KBM-7 (cell line): ENCODE measurements at places on chromosomes 11 and 22.
A peak's percentile ranks its signal among the peaks of the same experiment; 100 is the strongest.

- no peak for DNase-seq
These were observed 12.9 kb downstream of the NEAT1 start for GRCh38 chr11:65435411-65435931.

DNA sequence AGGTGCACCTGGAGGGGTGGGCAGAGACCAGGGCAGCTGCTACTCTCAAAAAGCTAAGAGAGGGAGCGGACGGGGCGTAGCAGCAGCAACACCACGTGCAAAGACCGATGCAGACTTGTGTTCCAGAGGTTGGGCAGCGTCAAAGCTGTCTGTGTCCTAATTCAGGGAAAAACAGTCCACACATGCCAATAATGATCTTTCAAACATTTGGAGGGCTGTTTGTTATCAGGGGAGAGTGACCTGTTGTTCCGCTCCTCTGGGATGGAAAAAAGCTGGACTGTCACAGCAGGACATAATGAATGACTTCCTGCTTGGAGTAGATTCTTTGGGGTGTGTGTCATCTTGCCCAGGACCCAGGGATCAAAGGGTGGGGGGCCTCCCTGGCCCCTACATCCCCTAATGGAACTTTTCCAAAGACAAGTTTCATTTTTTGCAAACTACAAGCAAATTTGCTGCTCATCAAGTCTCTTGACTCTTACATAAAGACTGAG lies 6.2 kb upstream of the FBLN1 start:
- no peak for DNase-seq

DNA sequence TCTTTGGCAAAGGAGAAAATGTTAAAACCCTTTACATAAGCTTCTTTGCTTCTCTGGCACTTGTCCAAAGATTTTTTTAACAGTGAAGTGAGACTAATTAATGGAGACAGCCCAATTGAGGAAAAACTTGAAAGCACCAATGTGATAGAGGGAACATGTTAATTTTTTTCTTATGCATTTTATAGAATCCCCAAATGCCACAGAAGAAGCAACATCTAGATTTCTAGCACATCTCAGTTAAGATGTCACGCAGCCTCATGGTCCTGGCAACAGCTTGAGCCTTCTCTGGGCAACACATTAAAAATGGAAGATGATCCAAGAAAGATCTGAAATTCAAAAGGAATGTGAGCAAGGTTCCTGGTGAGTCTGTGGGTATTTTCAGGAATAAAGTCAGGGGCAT lies 48.5 kb downstream of the PACSIN2 start:
- no peak for DNase-seq

DNA sequence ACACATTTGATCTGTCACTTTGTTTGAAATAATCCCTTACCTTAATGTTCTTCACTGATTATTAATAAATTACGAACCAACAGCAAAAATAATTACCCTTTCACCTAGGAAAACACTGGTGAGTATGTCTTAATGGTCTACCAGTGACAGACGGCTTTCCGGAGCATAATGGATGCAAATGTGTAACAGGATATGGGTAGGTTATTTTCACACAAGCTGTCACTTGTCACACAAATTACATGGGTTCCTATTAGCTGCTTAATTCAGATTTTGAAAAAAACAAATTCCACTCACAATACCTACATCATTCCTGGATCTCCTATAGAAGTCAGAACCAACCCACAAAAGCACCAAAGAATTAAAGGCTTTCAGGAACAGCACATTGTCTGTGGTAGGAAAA lies 127.9 kb downstream of the WT1 start:
- DNase-seq = no peak

GRCh38 chr11:32152216-32152615 lies 61.3 kb downstream of the RCN1 start:
- DNase-seq = no peak

GRCh38 chr11:61725781-61726231 lies 26.6 kb upstream of the MYRF start:
- DNase-seq = no peak

GRCh38 chr11:128548649-128549255 lies 38.6 kb downstream of the ETS1 start:
- peak; percentile 86 for DNase-seq

GRCh38 chr11:3160252-3161031 lies 4.7 kb downstream of the OSBPL5 start:
- no peak for DNase-seq

GRCh38 chr11:94873916-94874540 lies 99.3 kb downstream of the CWC15 start:
- no peak for DNase-seq

- no peak for DNase-seq
These were observed 93.4 kb downstream of the NTM start for GRCh38 chr11:131463649-131464425.

DNA sequence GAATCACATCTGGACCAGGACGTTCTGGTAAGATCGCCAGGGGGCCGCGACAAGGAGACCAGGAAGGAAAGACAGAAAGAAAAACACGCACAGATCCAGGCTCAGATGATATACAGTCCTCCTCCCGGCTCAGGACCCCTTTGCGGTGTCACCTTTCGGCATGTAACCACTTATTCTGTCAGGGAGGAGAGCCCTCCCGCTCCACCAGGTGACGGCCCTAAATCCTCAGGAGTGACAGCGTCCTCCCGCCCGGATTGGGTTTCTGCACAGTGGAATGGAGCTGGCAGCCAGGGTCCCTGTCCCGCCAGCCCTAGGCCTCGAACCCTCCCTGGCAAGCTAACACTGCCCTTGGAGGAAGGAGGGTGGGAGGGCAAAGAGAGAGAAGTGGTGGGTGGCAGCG lies 24.3 kb upstream of the KCNQ1OT1 start:
- no peak for DNase-seq

- no peak for DNase-seq
These were observed 679 bp downstream of the B4GAT1 start for GRCh38 chr11:66346476-66347424.

DNA sequence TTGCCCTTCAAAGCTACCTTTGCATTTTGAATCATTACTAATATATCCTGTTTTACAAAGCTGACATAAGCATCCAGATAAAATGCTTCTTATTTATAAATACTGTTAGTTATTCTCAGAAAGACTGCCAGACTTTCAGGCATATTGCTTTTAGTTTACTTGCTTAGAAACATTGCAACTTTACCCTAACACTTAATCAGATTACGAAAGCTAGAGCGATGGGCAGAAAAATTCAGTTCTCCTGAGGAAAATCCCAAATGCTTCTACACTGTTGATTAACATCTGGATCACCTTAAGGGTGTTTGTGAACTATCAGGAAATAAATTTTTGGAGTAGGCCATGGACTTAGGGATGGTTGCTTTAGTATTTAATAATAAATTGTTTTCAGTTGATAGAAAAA lies 289.7 kb upstream of the MPPED2 start:
- no peak for DNase-seq

DNA sequence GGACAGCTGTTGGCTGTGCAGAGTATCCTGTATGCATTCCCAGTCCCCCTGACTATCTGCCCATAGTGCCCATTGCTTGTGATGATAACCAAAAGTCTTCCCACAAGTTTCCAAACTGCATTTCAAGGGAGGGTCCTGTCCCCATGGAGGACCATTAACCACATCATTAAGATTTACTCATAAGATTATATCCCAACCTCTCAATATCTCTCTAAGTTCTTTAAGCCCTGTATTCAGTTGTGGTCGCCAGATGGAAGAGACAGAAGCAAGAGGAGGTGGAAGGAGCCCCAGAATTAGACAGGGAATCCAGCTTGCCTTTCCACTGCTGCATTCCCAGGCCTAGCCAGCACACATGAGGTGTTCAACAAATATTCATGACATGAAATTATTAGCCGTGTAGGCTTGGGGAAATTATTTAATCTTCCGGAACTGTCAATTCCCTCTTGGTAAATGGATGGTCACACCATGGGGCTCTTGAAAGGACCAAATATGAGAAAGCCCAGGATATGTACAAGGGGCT lies 42.6 kb upstream of the TIMP3 start:
- DNase-seq = no peak

DNA sequence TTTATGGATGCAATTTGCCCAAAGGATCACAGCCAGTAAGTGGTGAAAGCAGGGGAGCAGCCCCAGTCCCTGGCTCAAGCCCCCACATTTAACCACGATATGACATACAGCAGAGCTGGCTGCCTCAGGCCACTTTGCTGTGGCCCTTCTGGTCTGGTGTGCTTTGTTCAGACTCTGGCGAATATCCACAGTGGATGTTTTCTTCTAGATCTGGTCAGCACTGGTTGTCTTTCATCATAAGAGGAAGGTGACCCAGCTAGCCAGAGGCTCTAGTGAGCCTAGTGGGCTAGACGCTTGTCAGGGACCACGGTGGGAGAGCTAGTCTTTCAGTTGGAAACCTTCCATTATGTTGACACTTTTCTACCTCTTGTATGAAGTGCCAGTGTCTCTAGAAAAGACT lies 42.5 kb downstream of the DGCR2 start:
- no peak for DNase-seq

DNA sequence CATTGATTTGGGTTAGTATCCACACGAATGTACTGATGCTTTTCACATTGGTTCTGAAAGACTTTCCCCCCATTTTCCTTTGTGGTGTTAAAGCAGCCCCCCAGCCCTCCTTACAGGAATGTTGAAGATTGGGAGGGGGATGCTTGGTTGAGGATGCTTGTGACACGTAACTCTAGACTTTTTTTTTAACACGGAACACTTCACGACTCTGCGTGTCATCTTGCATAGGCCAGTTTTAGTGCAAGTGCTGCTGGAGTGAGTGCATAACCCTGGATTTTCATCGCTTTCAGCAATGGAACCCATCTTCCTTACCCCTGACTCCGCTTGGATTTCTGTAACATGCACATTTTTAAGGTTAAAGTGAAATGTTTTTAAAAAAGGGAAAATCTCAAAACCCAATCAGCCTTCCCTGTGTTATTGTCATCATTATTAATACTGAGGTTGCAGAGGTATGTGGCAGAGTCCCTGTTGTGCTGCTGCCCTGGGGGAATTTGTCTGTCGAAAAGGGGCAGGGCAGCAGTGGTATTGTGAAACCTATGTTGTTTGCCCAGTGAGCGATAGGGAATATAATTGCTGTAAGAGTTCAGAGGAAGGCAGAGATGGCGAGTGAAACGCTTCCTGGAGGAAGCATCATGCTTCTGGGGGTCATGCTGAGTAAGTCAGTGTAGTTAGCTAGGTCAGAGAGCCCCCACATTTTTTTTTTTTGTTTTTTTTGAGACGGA lies 12.1 kb downstream of the CECR2 start:
- no peak for DNase-seq

DNA sequence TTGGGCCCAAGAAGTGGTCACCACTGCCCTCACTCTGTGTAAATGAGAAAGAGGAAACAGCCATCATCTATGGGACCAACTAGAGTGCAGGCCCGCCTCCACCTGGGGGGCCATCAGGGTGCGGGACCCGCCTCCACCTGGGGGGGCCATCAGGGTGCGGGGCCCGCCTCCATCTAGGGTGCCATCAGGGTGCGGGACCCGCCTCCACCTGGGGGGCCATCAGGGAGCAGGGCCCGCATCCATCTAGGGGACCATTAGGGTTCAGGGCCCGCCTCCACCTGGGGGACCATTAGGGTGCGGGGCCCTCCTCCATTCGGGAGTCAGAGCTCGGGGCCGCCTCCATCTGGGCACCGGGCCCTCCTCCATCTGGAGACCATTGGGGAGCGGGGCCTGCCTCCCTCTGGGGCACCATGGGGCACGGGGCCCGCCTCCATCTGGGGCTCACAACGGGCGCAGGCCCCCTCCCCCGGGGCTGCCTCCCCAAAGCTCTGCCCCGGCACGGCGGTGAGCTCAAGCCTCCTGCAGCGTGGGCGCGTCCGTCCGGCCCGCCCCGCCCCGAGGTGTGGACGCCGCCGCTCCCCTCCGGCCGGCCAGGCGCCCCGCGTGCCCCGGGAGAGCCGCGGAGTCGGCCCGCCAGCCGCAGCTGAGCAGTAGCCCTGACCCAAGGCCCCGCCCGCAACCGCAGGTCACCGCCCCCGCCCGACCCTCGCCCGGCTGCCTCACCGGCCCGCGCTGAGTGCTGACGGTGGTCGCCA lies 512 bp downstream of the TOLLIP start:
- no peak for DNase-seq

GRCh38 chr11:73995731-73996130 lies 13.1 kb upstream of the UCP2 start:
- DNase-seq = no peak

GRCh38 chr11:57299150-57299737 lies 25.5 kb downstream of the TNKS1BP1 start:
- no peak for DNase-seq

DNA sequence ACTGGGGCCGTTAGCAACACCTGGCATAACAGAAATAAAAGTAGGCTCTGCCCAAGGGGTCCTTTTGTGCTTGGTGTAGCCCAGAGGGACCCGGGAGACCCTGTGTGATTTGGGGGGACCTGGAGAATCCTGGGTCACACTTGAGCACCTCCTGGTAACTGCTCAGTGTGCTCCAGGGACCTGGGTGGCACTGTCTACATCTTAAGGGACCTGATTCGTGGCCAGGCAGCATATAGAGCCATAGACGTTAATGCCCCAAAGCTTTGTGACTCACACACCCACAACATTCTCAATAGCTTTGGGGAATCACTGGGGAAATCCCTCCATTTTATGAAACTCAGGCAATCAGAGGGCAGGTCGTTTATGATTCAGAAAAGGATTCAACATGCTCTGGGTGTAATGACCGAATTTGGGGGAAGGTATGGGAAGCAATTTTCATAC lies 3.6 kb upstream of the IGF2 start:
- no peak for DNase-seq

DNA sequence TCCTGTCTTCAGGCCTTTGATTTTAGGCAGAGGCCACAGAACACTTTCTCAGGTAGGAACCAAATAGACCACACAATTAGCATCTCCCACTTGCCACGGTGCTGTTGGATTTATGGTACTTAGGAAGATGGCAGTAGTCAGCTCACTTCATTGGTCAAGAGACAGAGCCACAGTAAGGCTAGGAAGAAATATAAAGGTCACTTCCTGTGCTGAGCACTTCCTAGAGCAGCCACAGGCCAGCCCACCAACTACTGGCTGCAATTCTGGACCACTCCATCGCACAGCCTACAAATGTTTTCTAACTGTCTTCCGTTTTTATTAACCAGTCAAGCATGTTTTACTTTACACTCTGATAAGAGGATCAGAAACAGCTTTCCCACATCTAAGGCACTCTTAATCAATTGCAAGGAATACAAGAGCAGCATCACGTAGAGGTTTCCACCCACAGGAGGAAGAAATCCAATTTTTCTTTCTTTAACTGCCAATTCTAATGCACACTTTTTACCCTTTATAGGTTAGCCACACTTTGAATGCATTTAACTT lies 54.7 kb downstream of the ABTB2 start:
- no peak for DNase-seq
